Activated CD4-positive, alpha-beta memory T cell treated with anti-CD3 and anti-CD28 coated beads, Interleukin-2, amount 10 ng/mL, durations not matched to agents 7 days and 5 days (primary cell): ENCODE measurements at places on chromosomes 3 and 15. TPM values are rescaled to one million over a fixed set of nuclear protein-coding genes. Genes with fewer than 3 reads are reported as not detected.

The GOLGA6L7 gene
- not detected for total RNA-seq

- peaks cover 58% of the 10 kb centered on the region for H3K36me3 ChIP-seq
- H3K4me1 ChIP-seq = peaks cover 64% of the 10 kb centered on the region
- H3K27ac ChIP-seq = peak overlapping the region; percentile 65
- peak overlapping the region; percentile 81 for H3K4me3 ChIP-seq
- H3K27me3 ChIP-seq = no peaks in the 10 kb centered on the region
- no peak for DNase-seq
Measured at GRCh38 chr3:23811919-23812318, 6.2 kb downstream of the UBE2E1 start.

GRCh38 chr3:50530001-50530970, 26.9 kb upstream of the CACNA2D2 start:
- no peak for DNase-seq
- H3K27me3 ChIP-seq = peaks cover 40% of the 10 kb centered on the region
- H3K4me3 ChIP-seq = no peak overlapping the region
- peaks cover 7% of the 10 kb centered on the region for H3K4me1 ChIP-seq
- H3K36me3 ChIP-seq = no peaks in the 10 kb centered on the region

GRCh38 chr3:89067736-89068135, 39.7 kb upstream of the EPHA3 start:
- H3K27me3 ChIP-seq = no peaks in the 10 kb centered on the region
- no peak overlapping the region for H3K4me3 ChIP-seq
- H3K4me1 ChIP-seq = no peaks in the 10 kb centered on the region
- no peak overlapping the region for H3K27ac ChIP-seq

DNA sequence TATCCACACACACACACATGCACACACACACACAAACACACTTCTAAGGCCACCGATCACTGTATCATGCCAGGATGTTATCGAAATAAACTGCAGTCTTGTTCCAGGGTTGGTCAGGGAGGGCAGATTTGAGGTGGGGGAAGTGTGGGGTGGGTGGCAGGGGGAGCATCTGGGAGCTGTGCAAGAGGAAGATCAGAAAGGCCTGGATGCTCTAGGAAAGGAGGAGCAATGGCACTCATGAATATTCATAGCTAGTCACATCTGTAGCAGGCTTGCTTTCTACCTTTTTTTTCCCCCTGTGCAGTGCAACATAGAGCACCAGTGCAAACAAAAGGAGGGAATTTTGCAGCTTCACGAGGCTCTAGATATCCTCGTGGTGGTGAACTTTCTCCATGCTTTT, 84.9 kb downstream of the MEIS2 start:
- no peaks in the 10 kb centered on the region for H3K36me3 ChIP-seq
- no peak for DNase-seq
- H3K27ac ChIP-seq = no peak overlapping the region
- no peaks in the 10 kb centered on the region for H3K4me1 ChIP-seq
- no peak overlapping the region for H3K4me3 ChIP-seq
- no peaks in the 10 kb centered on the region for H3K27me3 ChIP-seq

DNA sequence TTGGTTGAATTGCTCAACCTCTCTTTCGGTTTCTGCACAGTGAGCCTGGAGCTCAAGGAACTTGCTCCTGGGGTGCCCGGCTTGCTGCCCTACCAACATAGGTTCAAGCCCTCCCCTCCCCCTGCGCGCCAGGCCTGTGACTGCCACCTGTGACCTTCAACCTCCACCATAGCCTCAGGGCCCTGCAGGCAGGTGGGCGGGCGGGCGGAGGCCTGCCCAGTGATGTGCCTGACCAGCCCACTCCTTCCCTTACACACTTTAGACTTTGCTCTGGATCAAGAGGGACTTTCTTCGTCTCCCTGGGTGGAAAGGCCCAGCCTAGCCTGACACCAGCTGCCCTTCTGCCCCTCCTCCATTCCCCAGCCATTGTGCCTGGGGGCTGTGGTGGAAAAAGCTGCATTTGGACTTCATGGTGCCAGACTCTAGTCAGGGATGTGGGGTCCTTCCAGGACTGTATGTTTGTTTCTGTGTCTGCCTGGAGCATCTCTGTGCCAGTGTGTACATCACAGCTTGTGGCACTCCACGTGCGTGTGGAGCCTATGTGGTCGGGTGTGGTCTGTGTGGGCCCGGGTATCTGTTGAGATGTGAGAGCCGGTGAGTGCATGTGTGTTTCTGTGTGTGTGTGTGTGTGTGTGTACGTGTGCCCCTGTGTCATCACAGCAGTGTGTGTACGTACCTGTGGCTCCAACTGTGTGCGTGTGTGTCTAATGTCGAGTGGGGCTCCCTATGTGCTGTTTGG, 9.5 kb downstream of the PRKCD start:
- H3K27me3 ChIP-seq = no peaks in the 10 kb centered on the region
- peak; percentile 41 for DNase-seq
- H3K27ac ChIP-seq = peak overlapping the region; percentile 23
- no peak overlapping the region for H3K4me3 ChIP-seq
- H3K36me3 ChIP-seq = peaks cover 6% of the 10 kb centered on the region
- H3K4me1 ChIP-seq = peaks cover 45% of the 10 kb centered on the region

DNA sequence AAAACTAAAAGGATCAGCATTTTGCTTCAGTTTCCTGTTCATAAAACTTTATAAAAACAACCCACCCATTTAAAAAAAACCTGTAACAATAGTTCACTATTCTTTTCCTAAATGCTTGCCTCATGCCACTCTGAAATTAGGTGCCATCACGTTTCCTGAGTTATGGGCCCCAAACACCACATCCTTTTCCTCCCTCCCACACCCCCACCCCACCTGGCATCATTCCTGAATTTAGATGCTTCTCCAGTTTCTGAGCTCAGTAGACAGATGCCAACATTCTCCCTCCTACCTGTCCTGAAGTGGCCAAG, 11.9 kb upstream of the ARHGEF3 start:
- no peak overlapping the region for H3K4me3 ChIP-seq
- DNase-seq = no peak
- peak overlapping the region; percentile 17 for H3K27ac ChIP-seq

The SERP1 gene
- 98.4 TPM for total RNA-seq

DNA sequence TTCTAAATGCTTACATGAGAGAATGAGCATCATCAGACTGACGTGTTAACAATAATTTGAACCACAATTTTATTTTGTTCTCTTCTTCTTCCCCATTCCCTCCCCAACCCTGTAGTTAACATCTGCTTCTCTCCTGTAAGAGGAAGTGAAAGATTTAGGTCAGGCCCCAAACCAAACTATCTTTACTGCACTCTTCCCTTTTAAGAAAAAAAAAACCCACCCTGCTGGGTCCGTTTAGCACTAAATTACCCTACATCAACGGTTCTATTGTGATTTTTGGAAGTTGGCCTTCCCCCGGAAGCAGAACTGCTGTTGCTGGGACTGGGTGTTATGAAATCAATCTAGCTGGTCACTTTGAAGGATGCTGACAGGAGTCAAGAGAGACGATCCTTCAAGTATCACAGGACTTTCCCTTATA, 49.4 kb downstream of the NFKBIZ start:
- no peak overlapping the region for H3K4me3 ChIP-seq
- H3K36me3 ChIP-seq = peaks cover 4% of the 10 kb centered on the region
- H3K27me3 ChIP-seq = no peaks in the 10 kb centered on the region
- H3K27ac ChIP-seq = no peak overlapping the region

DNA sequence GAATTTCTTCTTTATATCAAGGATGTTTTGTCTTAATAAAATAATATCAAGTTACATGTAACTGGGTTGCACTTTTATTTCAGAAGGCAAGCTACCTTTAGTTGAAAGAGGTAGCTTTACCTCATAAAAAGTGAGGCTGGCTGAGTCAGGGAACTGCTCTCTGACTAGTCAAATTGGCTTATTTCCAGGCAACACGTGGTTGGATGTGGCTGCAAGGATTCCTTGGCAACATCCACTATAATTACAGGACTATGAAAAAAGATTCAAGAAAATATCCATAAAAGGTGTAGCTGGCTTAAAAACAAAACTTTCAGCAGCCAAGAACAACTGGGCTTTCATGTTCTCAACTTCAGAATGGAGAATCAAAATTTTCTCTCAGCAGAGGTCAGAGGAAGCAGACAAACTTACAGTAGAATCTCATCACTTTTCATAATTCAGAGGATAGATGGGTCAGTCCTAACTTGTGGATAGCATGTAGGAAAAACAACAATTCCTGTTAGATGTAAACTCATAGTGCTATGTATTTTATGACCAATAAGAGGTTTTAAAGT, 779.1 kb downstream of the MECOM start:
- no peaks in the 10 kb centered on the region for H3K4me1 ChIP-seq
- H3K27ac ChIP-seq = no peak overlapping the region
- no peak overlapping the region for H3K4me3 ChIP-seq
- H3K36me3 ChIP-seq = no peaks in the 10 kb centered on the region
- H3K27me3 ChIP-seq = no peaks in the 10 kb centered on the region

DNA sequence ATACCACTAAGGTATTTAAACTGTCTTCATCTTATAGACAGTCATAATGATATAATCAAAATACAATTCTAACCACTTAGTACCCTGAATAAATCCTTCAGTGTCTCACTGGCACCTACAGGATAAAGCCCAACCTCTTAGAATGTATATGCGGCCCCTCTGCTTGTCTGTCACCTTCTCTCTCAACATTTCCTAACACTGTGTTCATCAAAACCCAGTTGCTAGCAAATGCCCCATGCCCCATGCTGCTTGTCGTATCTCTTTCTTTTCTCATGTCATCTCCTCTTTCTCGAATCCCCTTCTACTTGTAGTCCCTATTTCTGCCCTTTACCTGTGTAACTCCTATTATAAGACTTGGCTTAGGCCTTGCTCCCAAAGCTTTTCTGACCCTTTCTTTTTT, 24.6 kb upstream of the PLSCR4 start:
- H3K27ac ChIP-seq = no peak overlapping the region
- H3K36me3 ChIP-seq = no peaks in the 10 kb centered on the region
- no peak overlapping the region for H3K4me3 ChIP-seq
- DNase-seq = no peak
- H3K4me1 ChIP-seq = no peaks in the 10 kb centered on the region

DNA sequence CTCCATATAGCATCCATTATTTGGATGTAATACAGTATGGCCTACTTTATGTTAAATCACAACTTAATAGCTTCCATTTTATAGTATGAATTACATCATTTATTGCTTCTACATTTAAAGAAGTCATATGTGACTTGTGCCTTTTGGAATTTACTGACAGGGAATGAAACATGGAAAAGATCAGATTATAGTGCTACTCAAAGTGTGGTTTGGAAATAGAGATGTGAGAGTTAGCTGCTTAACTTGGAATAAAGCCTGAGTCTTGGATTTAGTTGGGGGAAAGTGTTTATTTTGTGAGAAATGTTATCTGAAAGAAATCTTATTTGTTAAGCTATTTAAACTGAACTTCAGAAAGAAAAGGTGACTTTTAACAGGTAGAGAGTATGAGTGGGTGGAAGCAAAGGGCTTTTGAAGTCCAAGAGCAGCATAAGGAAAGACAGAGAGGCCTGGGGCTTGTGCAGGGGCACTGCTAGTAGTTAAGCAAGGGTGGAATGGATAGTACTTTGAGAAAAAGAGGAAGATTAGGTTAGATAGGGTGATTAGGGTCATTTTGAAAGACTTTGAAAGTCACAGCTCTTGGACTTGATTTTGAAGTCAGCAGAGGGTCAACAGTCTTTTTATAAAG, 60.5 kb downstream of the SLMAP start:
- peaks cover 3% of the 10 kb centered on the region for H3K36me3 ChIP-seq
- no peaks in the 10 kb centered on the region for H3K27me3 ChIP-seq
- no peak overlapping the region for H3K4me3 ChIP-seq
- no peak for DNase-seq

GRCh38 chr3:72977060-72977808, 19.4 kb upstream of the PPP4R2 start:
- H3K4me3 ChIP-seq = no peak overlapping the region
- H3K27me3 ChIP-seq = peaks cover 14% of the 10 kb centered on the region
- peak; percentile 30 for DNase-seq
- peaks cover 27% of the 10 kb centered on the region for H3K4me1 ChIP-seq

DNA sequence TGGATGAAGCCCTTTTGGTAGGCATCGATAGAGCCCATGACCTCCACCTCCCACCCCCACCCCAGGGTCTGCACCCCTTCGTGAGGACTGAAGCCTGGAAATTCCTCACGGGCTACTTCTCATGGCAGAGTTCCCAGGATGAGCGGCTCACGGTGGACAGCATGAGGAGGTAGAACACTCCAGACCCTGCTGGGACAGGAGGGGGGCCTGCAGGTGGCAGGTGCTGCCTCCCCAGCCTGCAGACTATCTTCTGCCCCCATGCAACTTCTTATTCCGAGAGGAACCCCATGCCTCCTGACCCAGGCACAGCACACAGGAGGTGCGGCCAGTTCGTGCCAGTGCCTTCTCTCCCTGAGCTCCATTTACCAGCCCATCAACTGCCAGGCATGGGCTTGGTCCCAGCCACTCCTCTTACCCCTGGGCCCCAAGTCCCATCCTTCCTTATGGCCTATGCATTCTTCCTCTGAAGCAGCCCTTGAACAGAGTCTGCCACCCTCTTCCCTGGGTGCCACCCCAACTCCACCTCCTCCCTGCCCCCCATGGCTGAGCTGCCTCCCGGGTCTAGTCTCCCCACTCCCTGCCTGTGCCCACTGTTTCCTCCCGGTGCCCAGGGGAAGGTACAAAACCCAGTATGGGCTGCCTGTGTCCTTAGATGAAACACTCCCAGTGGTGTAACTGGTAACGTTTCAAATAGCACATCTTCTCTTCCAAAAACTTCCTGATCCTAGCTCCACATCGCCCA, 8.4 kb downstream of the TBC1D21 start:
- no peak overlapping the region for H3K4me3 ChIP-seq
- H3K27me3 ChIP-seq = peaks cover 18% of the 10 kb centered on the region
- H3K36me3 ChIP-seq = no peaks in the 10 kb centered on the region
- H3K27ac ChIP-seq = no peak overlapping the region
- DNase-seq = no peak
- no peaks in the 10 kb centered on the region for H3K4me1 ChIP-seq

GRCh38 chr3:9260305-9260704, 10.9 kb upstream of the SRGAP3 start:
- no peaks in the 10 kb centered on the region for H3K36me3 ChIP-seq
- no peak for DNase-seq
- H3K4me3 ChIP-seq = no peak overlapping the region
- no peak overlapping the region for H3K27ac ChIP-seq

DNA sequence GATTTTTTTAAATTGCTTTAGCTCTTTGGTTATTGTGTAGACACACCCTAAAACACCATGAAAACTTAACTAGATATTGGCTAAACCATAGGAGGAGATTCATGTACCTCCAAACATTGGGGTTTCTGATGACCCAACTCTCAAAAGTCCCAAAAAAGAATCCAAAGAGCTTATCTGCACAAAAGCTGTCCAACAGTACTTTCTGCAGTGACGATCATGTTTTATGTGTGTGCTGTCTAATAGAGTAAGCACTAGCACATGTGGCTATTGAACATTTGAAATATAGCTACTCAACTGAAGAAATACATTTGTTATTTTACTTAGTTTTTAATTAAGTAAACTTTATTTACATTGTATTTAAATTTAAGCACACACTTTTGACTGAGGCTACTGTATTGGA, 818.2 kb upstream of the LMCD1 start:
- no peak overlapping the region for H3K27ac ChIP-seq
- H3K27me3 ChIP-seq = no peaks in the 10 kb centered on the region
- no peak overlapping the region for H3K4me3 ChIP-seq
- no peaks in the 10 kb centered on the region for H3K4me1 ChIP-seq
- no peaks in the 10 kb centered on the region for H3K36me3 ChIP-seq
- no peak for DNase-seq

GRCh38 chr3:152206243-152206760, 62.4 kb upstream of the MBNL1 start:
- DNase-seq = no peak
- H3K36me3 ChIP-seq = peaks cover 8% of the 10 kb centered on the region
- no peak overlapping the region for H3K27ac ChIP-seq

The IRAK2 gene
- 5.2 TPM for total RNA-seq

The RBPMS2 gene
- not detected for total RNA-seq

The GRIP2 gene
- 0.08 TPM for total RNA-seq

The RNF123 gene
- total RNA-seq = 35.5 TPM
